ENCODE measurements at places on chromosomes 11 and 22.

GRCh38 chr11:121429556-121429955, 22.6 kb upstream of the SORL1 start:
- no peak for DNase-seq

DNA sequence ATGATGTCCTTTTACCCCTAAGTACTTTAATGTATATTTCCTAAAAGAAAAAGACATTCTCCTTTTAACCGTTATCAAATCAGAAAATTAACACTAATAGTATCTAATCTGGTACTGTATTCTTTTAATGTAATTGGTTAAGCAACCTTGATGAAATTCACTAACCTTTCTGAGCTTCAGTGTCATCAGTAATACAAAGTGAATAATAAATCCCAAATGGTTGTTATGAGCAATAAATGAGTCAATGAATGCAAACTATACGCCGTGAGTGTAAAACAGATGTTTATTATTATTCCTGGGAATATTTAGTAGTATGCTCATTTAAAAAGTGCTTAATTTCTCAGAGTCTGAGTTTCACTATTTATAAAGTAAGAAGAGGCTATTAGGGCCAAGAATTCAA, 21.5 kb downstream of the UEVLD start:
- DNase-seq, result peak; percentile 27

DNA sequence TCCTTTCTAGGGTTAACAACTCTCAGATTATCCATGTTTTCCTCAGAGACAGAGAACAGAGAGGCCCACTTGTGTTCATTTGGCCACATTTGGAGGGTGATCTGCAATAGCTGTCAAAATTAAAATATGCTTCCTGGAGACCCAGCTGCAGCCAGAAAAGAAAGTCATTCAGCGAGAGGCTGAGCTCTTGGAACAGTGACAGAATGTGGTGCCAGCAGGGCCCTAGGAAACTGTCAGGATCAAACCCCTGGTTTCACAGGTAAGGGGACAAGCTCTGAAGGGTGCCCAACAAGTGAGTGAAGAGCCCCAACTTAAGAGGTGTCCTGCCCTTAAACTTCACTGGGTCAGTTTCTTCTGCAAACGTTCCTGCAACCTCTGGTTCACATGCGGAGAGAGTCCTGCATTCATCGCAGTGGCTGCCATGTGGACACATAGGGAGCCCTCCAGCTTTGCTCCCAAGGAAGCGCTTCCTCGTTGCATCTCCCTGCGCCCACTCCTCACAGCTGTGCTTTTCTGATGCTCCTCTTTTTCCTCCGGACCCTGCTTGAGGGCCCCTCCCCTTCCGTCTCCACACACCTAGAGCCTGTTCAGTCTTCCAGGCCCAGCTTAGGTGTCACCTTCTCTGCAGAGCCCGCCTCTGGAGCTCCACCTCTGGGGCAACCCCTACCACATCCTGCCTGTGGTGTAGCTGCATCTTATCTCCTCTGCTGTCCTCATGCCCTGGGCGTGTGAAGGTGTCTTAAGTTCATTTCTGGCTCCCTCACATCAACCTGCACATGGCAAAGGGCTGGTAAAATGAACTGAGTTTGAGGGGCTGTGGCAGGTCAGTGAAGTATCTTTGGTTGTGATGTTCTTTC, 3.9 kb downstream of the UCP3 start:
- DNase-seq, result no peak

DNA sequence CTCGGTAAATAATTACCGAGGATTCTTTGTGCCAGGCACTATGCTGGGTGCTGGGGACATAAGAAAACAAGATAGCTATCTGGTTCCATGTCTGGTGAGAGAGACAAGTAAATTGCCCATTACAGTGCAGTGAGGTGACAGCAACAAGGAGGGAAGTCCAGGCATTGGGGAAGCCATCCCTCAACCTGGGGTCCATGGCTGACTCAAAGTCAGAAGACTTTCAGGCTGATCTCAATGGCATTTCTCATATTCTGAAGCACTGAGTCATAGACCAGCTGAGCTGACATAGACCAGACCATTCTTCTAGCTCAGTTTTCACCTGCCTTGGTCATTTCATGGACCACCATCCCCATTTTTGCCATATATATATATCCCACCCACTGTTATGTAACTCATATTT, 158.8 kb downstream of the TTC17 start:
- peak; percentile 8 for DNase-seq

- DNase-seq, result no peak
These were observed 24.1 kb downstream of the ZNRF3 start for GRCh38 chr22:28907311-28908008.

GRCh38 chr11:74033046-74033445, 24.2 kb upstream of the UCP3 start:
- DNase-seq, result no peak
